ENCODE measurements at places on chromosomes 16 and 17. TPM values are rescaled to one million over a fixed set of nuclear protein-coding genes. Genes with fewer than 3 reads are reported as not detected.

DNA sequence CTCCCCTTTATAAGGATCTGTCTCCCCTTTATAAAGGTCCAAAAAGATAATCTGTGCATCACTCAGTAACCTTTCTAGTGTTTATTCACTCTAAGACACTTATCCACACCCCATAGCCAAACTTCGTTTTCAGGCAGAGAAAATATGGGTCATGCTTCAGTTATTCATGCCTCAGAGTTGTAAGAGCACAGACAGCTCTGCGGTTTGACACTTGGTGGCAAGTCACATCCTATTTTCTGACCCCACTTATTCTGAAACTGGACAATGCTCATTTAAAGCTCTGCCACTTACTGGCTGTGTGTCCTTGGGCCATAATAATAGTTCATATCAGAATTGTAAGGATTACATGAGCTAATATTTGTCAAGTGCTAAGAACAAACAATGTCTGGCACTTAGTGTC, 2.0 kb upstream of the KRTAP2-1 start:
- no peak for DNase-seq

DNA sequence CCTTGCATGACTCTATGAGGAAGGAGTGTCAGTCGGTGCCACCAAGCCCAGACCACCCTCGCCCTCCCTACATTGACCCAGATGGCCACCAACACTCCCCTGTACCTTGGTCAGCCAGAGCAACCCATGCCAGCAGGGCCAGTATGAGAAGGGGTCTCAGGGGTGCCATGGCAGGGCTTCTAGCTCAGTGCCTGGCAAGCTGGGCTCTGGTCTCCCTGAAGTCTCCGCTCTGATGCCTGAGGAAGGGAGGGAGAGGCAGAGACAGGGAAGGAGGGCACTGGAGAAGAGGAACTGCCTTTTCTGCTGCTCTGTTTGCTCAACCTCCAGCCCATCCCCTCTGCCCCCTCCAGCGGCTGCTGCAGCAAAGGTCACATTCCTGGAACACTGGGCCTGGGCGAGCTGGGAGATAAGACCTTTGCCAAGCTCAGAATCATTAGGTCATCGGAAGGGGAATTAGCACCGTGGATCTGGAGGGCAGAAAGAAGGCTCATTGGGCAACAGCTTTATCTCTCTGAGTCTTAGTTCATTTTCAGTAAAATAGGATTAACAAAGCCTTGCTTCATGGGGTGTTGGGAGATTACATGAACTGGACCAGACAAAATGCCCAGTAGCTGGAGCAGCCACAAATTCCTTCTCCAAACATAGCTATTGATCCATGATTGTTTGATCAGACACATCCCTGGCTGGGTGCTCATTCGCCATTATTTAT, at the start of gene VTN:
Gene VTN, minus strand, starts transcription at position 273 of the 709 bp plus-strand sequence. Its CDS starts 104 bp downstream, at position 169.
- DNase-seq: peak; percentile 73

- DNase-seq: no peak
Measured at GRCh38 chr17:73827627-73828291, 183.5 kb upstream of the SDK2 start.

GRCh38 chr17:48241131-48241591, 133.6 kb downstream of the SNX11 start:
- DNase-seq: peak; percentile 32

The CCL13 gene
- total RNA-seq: not detected

The NHLRC4 gene
- total RNA-seq: not detected

GRCh38 chr17:80133626-80133970, 13.3 kb downstream of the EIF4A3 start:
- DNase-seq: no peak

DNA sequence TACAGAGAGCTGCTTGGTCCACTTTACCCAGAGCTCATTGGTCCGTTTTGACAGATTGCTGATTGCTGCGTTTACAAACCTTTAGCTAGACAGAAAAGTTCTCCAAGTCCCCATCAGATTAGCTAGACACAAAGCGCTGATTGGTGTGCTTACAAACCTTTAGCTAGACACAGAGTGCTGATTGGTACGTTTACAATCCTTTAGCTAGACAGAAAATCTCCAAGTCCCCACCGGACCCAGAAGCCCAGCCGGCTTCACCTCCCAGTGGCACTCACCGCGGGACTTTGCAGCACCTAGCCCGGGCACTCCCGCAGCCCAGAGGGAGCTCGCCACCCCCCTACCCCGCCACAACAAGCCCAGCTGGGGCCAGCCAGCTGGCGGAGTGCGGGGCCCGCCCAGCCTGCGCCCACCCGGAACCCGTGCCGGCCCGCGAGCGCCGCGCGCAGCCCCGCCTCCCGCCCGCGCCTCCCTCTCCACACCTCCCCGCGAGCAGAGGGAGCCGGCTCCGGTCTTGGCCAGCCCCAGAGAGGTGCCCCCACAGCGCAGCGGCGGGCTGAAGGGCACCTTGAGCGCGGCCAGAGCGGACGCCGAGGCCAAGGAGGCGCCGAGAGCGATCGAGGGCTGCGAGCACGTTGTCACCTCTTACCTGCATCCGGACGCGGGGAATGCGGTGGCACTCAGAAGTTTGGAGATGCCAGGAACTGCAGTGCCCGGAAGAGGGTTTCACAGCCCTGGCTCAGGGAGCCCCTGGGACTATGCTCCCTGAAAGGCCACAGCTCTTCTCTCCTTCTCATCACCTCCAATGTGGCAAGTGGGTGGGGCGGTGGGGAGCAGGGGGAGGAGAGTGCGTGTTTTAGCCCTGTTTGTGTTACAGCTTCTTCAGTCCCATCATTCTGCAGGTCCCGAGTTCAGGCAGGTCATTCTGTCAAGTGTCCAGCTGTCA, 1504.5 kb downstream of the CDH11 start:
- DNase-seq: peak; percentile 52

DNA sequence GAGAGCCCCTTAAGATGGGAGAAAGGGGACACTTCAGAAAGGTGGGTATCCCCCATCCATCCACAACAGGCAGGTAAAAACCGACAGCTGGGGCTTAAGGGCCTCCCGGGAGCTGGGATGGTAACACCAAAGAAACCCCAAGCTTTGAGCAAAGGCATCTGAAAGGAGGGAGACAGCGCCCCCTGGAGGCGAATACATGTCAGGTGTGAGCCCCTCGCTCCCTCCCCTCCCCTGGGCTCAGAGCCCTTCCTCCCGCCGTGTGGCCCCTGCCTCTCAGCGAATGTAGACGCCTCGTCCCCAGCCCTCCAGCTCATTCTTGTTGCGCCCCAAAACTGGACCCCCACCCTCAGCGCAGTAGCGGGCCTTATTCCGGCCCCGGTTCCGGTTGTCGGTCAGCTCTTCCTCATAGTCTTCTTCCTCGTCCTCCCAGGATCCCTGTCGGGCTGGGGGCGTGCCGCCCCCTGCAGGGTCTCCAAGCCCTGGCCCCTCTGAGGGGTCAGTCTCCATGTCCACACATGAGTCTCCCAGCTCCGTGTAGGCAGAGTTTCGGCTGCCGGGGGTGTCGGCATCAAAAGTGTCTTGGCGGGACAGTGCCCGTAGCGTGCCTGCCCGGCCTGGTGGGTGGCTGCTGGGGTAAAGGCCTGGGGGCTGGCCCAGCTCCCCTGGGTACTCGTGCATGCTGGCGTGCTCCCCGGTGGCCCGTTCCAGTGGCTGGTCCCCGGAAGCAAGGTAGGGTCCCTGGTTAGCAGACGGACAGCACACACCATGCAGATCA, 9.1 kb upstream of the ARL5C start:
- peak; percentile 79 for DNase-seq

The CWC25 gene
- 8.3 TPM for total RNA-seq

The PLA2G10 gene
- not detected for total RNA-seq

The OR1F1 gene
- total RNA-seq: not detected

- DNase-seq: no peak
Measured at GRCh38 chr17:75889454-75889853, 7.3 kb downstream of the TRIM65 start.

GRCh38 chr16:17386229-17386628, 84.5 kb downstream of the XYLT1 start:
- DNase-seq: no peak

GRCh38 chr16:55189682-55190636, 134.0 kb upstream of the IRX6 start:
- DNase-seq: no peak

The KRT15 gene
- not detected for total RNA-seq

The CCL1 gene
- not detected for total RNA-seq

GRCh38 chr16:13070268-13070667, 168.9 kb downstream of the SHISA9 start:
- DNase-seq: no peak

The KRTAP2-1 gene
- not detected for total RNA-seq

GRCh38 chr16:85435700-85436099, 177.4 kb upstream of the GSE1 start:
- no peak for DNase-seq

The ALOX12 gene
- not detected for total RNA-seq

DNA sequence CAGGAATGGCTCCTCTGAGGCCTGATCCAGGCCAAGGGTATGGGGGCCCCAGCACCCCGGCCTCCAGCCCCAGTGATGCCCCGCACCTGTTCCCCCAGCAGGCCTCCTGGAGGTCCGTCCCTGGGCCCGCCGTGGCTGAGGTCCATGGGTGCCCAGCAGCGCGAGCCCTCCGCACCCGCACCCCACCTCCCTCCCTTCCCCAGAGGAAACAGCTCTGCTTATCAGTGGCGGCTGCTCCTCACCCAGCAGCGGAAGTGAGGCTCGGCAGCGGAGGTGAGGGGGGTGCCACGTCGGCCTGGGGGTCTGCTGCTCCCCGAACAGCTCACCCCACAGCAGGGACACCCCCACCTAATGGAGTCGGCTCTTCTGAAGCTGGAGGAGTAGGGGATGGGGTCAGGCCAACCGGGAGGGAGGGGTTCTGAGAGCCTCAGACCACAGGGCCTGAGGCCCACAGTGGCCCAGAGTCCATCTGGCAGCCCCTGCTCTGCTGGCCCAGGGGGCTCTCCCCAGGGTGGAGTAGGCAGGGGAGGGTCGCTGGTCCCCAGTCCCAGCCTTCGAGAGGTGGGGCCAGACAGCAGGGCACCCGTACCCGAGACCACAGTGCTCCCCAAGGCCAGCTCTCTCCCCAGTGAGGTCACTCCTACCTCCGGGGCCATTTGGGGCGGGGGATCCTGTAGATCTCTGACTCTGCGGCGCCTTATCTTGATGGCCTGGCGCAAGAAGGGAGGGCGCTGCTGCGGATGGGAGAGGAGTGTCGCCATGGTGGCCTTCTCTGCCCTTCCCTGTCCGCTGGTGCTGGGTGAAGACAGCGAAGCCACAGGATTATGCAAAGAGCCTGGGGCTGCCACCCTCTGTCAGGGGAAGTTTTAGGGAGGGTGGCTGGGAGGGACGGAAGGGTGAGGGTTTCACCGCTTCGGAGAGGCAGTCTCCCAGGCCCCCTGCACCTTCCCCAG, at the start of gene UNC13D:
Gene UNC13D, minus strand, starts transcription at position 828 of the 953 bp plus-strand sequence. Its CDS starts 67 bp downstream, at position 761.
- peak; percentile 47 for DNase-seq

DNA sequence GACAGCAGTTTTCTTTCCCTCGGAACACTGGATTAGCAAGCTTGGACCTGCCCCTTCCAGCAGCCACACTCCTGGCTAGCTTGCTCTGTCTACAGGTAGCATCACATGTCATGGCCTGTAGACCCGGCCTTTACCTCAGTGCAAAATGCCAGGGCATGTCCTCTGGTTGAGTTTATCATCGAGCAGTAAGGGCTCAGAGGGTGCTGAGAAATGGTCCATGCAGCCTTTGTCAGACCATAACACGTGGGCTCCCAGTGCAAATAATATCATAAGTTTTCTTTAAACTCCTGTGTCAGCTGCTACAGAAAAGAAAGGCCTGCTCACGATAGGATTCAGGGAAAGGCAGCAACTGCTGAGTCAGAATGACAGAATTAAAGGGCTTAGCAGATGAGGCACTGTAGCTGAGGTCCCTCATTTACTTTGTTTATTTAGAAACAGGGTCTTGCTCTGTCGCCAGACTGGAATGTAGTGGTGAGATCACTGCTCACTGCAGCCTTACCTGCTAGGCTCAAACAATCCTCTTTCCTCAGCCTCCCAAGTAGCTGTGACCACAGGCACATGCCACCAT, 8.0 kb upstream of the GNA13 start:
- no peak for DNase-seq

DNA sequence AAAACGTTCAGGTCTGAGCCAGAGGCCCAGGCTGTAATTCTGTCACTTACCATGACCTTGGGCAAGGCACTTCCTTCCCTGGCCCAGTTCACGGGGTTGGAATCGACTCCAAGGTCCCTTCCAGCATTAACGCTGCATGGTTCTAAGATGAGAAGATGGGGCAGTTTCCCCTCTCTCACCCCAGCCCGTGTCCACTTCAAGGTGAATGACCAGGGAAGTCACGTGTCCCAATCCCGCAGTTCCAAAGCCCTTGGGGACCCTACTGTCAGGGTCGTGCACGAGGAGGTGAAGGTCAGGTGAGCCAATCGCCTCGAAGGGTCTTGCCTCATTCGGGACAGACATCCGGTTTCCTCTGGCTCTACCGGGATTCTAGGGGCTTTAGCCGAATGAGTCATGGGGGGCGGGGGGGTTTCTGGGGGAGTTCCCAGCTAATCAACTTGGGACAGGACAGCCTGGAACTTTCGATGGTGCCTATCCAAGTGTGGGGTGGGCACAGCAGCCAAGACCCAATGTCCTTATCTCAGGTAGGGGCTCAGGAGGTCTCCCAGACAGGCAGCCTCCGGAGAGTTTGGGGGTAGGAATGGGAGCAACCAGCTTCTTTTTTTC, 762 bp upstream of the CSF3 start:
- DNase-seq: no peak

- peak; percentile 89 for DNase-seq
Measured at GRCh38 chr17:77247048-77247541, 106.3 kb downstream of the SEC14L1 start.

DNA sequence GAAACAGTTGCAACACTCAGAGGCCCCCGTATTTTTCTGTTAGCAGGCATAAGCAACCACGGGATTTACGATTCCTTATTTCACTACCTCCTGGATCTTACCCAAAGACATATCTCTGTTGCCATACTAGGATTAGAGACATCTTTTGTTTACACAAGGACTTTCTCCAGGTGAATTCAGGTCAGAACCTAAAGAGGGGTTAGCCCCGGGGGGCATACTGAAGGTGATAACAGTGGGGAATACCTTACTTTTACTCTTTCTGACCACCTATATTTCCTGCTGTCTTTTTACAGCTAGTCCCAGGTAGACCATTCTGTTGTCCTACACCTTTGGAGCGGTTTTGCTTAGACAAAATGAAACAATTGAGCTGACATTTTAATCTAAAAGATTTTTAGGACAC, 27.9 kb upstream of the CDH8 start:
- no peak for DNase-seq

DNA sequence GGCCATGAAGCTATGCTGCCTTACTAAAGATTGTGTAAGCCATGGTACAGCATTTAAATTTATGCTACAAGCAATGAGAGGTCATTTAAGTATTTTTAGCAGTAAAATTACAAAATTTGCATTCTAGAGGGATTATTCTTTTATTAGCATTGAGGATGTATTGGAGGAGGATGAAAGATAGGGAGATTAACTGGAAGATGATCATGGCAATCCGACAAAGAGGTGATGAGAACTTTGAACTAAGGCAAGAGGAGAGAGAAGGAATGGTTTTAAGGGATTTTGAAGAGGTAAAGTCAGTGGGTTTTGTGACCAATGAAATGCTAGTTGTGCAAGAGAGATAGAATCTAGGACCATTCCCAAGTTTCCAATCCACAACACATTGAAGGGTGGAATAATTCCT, 129.9 kb downstream of the SNX11 start:
- no peak for DNase-seq

The IL21R gene
- 0.54 TPM for total RNA-seq

- DNase-seq: no peak
Measured at GRCh38 chr16:4529085-4530060, 9.2 kb downstream of the CDIP1 start.

- no peak for DNase-seq
Measured at GRCh38 chr17:72165867-72166439, 45.1 kb downstream of the SOX9 start.

The RAB26 gene
- total RNA-seq: 1.2 TPM

- no peak for DNase-seq
Measured at GRCh38 chr16:66882702-66883101, 2.4 kb downstream of the PDP2 start.
